Foreskin keratinocyte (primary cell): ENCODE measurements at places on chromosomes 16 and 17. TPM values are rescaled to one million over a fixed set of nuclear protein-coding genes. Genes with fewer than 3 reads are reported as not detected.

- DNase-seq = no peak
Observed at GRCh38 chr16:87297918-87298631, 19.1 kb downstream of the C16orf95 start.

- DNase-seq = no peak
Observed at GRCh38 chr16:1812732-1813163, 13.9 kb downstream of the HAGH start.

DNA sequence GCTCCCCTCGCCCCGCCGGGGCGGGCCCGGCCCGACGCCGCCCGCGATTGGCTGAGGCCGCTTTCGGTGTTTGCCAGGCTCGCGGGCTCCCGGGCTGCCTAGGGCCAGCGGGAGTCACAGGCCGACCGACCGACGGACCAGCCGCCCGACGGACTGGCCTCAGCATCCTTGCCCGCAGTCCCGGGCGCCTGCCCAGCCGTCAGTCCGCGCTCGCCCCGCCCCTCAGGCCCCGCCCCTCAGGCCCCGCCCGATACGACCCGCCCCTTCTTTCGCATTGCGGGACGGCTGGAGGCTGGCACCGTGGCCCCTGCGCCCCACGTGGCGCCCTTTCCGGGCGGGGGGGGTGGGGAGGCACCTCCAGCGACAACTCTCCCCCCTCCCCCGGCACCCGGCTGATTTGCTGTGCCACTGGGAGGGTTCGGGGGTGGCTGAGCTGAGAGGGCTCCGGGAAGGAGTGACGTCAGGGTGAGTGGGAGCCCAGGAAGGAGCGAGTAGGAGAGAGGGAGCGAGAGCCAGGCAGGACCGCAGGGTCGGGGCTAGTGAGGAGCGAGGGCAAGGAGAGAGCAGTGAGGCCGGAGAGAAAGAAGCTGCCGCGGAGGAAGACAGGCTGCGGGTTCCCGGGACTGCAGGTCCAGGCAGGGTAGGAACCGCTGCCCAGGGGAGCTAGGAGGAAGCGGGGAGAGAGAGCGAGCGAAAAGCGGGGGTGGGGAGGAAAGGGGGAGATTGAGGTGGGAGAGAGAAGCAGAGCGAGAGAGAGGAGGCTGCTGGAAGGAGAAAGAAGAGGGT is at the start of gene ASPHD1:
TSS of gene ASPHD1 (plus strand) at position 387 of the 786 bp plus-strand sequence. CDS start 484 bp downstream, outside the sequence.
- peak; percentile 72 for DNase-seq

DNA sequence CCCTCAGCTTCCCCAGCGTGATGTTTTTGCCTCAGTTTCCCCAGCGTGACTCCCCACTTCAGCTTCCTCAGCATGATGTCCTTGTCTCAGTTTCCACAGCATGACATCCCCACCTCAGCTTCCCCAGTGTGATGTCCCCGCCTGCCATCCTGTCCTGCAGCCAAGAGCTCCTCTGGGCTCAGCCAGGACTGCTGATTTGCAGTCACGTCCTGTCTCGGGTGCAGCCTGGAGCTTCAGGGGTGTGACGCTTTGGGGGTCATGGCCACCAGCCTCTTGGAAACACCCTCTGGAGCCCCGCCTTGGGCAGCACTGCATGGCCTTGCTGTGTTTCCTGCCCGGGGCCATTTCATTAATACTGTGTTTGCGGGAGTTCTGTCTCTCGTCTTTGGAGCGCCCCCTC is 16.5 kb upstream of the NUDT16L1 start:
- DNase-seq = no peak

DNA sequence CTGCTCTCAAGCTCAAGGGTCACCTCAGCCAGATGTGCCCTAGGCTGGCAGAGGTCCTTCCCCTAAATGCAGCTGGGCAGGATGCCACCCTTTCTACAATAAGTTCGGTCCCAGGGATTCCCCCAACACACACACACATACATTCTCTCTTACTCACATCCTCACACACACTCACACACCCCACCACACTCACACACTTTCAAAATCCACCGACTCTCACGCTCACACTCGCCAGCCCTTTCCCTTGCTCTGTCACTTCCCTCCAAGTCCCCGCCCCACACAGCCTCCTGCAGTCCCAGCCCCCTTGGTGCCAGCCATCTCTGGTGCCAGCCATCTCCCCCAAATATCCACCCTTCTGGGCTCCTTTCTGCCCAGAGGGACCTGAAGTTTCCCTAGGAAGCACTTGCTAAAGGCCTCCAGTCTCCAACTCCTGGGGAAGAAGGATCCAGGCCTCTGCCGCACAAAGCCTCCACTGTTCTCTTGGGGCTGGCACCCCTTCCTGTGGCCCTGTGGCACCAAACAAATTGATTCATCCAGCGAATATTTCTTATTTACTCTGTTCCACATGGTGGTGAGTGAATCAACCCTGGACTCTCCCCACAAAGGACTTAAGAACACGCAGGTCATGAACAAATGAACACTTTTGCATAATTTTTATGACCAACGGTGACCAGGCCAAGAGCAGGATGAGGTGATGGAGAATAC is 3.8 kb upstream of the USP36 start:
- peak; percentile 19 for DNase-seq

DNA sequence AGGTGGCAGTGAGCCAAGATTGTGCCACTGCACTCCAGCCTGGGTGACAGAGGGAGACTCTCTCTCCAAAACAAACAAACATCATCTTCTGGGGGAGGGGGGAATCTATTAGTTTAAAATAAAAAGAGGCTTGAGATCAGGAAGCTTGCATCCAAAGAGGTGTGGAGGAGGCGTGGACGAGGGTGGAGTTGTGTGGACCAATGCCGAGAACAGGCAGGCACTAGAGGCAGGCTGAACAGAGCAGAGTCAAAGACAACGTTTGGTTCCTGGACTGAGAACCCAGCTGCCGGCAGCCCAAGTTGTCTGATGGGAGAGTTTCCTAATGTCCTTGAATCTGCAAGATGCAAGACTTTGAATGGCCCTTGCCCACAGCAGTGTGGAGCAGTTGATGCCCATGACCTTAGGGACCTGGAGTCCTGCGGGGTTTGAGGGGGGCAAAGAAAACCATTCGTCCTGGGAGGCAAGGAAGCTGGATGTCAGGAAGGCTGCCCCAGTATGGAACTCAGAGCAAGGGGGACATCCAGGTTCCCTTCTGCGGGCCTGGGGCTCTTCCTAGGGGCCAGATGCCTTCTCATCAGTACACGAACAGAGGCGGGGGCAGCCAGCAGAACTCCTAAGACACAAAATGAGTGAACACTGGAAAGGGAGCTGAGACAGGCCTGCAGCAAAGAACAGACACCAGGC is 9.2 kb downstream of the TBC1D16 start:
- no peak for DNase-seq

DNA sequence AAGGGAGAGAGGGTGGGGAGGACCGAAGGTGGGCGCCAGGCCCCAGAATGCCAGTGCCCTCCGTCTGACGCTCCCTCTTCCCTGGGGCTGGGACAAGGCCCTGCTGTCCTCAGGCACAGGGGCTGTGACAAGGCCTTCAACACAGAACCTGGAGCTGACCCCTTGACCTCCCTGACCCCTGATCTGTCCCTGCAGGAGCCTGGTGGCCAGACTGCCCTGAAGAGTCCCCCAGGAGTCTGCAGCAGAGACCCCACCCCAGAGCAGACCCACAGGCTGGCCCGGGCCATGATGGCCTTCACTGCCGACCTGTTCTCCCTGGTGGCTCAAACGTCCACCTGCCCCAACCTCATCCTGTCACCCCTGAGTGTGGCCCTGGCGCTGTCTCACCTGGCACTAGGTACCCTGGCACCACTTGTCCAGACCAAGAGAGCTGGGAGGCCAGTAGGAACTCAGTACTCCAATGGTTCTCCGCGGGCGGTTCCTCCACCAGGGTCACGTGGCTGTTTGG is 2.9 kb downstream of the SERPINF2 start:
- no peak for DNase-seq

- DNase-seq = no peak
Observed at GRCh38 chr17:63641692-63642448, 19.7 kb downstream of the MAP3K3 start.

GRCh38 chr16:67632415-67633172 is 12.3 kb upstream of the CARMIL2 start:
- DNase-seq = no peak

DNA sequence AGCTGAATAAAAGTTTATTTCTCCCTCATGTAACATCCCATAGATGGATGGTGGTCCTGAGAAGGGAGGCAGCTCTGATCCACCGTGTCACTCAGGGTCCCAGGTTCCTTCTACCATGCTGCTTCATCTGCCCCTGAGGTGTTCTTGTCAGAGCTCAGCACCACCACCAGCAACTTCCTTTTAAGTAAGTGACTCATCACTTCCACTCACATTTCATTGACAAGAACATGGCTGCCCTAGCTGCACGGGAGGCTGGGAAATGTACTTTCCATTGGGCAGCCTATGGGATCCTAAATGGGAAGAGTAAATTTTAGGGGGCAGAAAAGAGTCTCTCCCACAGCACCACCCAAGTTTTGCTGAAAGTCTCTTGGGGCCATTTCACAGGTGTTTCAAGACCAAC is 134.7 kb downstream of the USP31 start:
- no peak for DNase-seq

- no peak for DNase-seq
Observed at GRCh38 chr16:24769806-24770205, 40.4 kb downstream of the TNRC6A start.

DNA sequence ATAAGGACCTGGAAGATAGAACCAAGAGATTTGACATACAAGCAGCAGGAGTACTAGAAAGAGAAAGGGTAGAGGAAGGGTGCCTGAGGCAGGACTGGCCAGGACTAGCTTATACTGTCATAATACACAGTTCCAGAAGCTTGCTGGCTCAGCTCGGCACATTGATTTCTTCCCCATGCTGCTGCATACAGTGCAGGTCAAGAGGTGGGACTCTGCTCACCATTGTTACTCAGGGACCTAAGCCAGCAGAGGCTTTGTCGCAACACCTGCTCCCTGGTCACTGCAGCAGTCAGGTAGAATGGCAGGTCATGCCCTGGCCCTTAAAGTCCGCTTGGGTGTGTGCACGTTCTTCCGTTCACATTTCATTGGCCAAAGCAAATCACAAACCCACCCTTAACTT is 32.8 kb downstream of the LDHD start:
- no peak for DNase-seq

DNA sequence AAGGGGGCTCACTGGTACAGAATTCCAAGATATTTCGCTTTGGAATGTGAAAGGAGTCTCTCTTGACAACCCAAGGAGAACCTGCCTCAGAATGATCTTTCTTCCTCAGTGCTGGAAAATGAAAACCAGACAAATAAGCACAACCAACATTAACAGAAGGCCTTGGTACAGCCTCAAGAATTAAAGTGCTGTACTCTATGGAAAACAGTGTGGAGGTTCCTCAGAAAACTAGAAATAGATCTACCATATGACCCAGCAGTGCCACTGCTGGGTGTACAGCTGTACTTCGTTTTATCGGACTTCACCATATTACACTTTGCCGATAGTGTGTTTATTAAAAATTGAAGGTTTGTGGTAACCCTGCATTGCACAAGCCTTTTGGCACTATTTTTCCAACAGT is 25.2 kb downstream of the HLF start:
- no peak for DNase-seq

GRCh38 chr16:65831903-65832666 is 534.4 kb upstream of the CDH5 start:
- no peak for DNase-seq

- DNase-seq = peak; percentile 50
Observed at GRCh38 chr16:81758376-81758775, 20.7 kb upstream of the PLCG2 start.

DNA sequence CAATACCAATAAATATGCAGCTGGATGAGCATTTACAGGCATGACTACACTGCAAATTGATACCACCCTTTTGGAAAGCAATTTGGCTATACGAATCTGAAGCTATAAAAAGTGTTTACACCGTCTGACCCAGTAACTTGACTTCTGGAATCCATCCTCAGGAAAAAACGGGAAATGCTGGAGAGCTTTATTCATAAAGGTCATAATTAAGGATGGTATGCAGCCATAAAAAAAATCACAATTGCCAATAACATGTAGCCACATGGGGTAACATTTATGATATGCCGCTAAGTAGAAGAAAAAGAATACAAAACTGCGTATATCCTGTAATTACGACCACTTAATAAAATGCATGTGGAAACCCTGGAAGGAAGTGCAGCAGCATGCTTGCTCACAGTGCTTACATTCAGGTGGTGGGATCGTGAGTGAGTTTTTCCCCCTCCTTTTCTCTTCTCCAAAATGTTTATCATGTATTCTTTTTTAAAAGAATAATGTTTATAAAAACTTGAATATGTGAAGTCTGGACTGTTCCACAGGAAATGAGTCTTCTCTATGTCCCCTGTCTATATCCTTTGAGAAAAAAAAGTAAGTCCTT is 34.2 kb downstream of the COPRS start:
- DNase-seq = no peak

- no peak for DNase-seq
Observed at GRCh38 chr17:59298521-59298920, 32.9 kb upstream of the YPEL2 start.

DNA sequence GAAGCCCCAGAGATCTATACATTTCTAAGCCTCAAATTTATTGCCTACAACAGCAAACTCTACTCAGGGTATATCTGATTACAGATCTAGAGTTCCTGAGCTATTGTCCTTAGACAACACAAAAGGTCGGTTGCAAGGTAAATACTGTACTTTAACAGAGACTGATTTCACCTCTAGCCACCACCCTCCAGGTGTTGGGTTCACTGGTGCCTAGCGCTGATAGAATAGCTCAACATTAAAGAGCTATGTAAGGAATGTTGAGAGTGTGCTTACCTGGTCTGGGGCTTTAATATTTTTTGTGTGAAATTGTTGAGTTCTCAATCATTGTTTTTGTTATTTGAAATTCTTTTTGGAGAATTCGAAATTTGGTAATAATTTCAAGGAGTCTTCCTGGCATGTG is 277.0 kb upstream of the PSMD7 start:
- DNase-seq = no peak

DNA sequence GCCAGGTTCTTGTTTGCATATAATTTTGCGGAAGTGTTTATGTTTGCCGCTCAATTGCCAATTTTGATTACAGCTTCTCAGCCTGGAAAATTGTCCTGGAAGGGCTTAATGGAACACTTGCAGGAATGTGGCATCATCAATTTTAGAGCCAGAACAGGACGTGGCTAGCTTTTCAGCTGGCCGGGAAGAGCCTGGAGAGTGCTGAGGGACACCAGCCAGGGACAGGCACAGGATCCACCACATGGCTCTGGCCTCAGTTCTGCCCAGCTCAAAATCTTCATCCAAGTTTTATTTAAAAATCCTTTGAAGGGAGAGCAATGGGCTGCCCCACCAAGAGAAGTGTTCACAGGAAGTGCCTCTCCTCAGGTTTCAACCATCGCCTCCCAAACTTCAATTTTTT is 287.2 kb upstream of the HSBP1 start:
- DNase-seq = no peak

The HSD17B1 gene
- 6.4 and 6.5 TPM in 2 replicates for total RNA-seq

The TMEM114 gene
- total RNA-seq = not detected in 2 replicates

The NGFR gene
- total RNA-seq = 0.95 and 2.7 TPM in 2 replicates

The CCDC200 gene
- not detected in 2 replicates for total RNA-seq

The FBXO39 gene
- 0.25 and 0.92 TPM in 2 replicates for total RNA-seq

The KRT25 gene
- not detected in 2 replicates for total RNA-seq

The BAHCC1 gene
- total RNA-seq = 4.4 and 5.6 TPM in 2 replicates

The C17orf107 gene
- total RNA-seq = 0.78 and 1.7 TPM in 2 replicates

The KCTD19 gene
- not detected in 2 replicates for total RNA-seq

The KRTAP4-9 gene
- total RNA-seq = not detected in 2 replicates

The DOC2B gene
- not detected in 2 replicates for total RNA-seq

The MT1H gene
- total RNA-seq = not detected in 2 replicates

The HLF gene
- 0.04 TPM in 1 of 2 replicates, not detected in the other for total RNA-seq

The CCL17 gene
- total RNA-seq = not detected in 2 replicates

The TAOK2 gene
- total RNA-seq = 26.5 and 27.5 TPM in 2 replicates
